Stimulated activated CD4-positive, alpha-beta T cell treated with anti-CD3 and anti-CD28 coated beads, Interleukin-15, amount 100 ng/mL, for 24 hours (primary cell): ENCODE measurements at places on chromosomes 7 and 10.
A peak's percentile ranks its signal among the peaks of the same experiment; 100 is the strongest.

DNA sequence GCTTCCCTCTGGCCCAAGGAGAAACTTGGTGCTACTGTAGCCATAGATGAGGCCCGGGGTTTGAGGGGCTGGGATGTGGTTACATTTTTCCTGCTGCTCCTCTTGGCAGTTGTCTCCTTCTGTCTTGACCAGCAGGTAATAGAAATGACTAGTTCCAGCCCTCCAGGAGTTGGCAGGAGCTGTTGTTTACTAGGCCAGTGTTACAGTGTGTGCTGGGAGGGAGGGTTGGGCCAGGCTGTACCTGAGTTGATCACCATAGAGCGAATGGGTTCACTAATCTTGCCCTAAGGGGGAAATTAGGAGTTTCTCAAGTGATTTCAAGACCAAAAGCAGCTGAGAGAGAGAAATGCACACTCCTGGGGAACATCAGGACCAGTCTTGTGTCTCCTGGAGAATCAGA, 34.9 kb downstream of the PAX2 start:
- no peak for DNase-seq

DNA sequence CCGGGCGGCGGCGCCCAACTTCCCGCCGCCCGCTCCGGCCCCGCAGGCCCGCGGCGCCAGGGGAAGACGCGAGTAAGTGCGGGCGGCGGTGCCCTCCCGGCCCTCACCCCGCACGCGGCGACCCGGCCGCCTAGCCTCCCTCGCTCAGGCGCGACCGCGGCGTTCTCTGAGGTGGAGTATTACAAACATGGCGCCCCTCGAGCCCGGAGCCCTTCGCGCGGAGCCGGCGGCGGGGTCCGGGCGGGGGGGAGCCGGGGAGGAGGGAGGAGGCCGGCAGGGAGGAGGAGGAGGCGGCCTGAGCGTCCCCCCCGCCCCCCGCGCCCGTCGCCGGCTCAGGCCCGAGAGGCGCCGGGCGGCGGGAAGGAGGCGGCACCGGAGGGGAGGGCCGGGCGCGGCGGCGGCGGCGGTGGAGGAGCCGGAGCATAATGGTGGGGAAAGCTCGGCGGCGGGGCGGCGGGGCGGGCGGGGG, at the start of gene ZMYND11:
Gene ZMYND11 (plus strand): TSS at position 324 of the 469 bp plus-strand sequence. CDS start 44,558 bp downstream, outside the sequence.
- peak; percentile 70 for DNase-seq

DNA sequence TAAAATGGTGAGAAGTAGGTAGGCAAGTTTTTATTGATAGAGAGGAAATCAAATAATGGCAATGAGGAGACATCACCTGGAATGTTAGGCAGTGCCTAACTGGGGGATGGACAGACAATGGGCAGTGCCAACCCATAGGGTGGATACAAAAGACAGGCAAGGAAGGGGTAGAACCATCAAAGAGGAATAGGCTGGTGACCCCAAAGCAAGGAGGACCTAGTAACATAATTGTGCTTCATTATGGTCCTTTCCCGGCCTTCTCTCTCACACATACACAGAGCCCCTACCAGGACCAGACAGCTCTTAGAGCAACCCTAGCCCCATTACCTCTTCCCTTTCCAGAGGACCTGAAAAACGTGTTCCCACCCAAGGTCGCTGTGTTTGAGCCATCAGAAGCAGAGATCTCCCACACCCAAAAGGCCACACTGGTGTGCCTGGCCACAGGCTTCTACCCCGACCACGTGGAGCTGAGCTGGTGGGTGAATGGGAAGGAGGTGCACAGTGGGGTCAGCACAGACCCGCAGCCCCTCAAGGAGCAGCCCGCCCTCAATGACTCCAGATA, 30.0 kb downstream of the PRSS2 start:
- DNase-seq, result no peak

- DNase-seq, result no peak
Measured at GRCh38 chr7:131095346-131095745, 232.3 kb upstream of the MKLN1 start.

DNA sequence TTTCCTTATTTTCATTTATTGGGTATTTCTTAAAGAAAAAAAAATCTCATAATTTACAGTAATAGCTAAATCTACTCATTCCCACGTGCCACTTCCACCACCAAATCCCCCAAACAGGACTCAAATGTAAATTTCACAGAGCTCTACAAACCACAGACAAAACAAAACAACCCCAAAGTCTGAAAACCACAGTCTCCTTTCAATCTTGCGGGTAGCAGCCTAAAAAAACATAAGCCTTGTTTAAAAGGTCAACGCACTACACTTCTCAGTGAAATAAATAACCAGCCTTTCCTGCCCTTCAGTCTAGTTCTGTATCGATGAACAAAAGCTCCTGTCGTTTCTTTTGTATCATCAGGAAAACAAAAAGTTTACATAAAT, 121.8 kb upstream of the AFAP1L2 start:
- DNase-seq, result peak; percentile 35

DNA sequence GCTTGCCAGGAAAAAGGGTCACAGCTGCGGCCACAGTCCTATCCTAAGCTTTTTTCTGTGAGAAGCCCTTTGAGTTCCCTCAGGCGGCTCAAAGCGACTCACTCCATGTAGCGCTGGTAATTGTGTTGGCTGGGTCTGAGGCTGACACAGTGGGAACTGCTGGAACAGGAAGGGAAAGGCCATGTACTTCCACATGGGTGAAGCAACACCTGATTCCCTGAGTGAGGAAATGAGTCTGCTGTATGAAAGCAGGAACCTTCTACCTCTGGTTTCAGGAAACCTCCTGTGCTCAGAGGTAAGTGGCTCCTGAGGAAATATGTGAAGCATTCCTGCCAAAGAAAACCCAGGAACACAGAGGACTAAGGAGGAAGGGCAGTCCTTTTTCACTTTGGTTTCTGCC, 734.6 kb upstream of the SORCS1 start:
- no peak for DNase-seq

GRCh38 chr7:17774716-17775288, 165.5 kb downstream of the SNX13 start:
- DNase-seq, result no peak

DNA sequence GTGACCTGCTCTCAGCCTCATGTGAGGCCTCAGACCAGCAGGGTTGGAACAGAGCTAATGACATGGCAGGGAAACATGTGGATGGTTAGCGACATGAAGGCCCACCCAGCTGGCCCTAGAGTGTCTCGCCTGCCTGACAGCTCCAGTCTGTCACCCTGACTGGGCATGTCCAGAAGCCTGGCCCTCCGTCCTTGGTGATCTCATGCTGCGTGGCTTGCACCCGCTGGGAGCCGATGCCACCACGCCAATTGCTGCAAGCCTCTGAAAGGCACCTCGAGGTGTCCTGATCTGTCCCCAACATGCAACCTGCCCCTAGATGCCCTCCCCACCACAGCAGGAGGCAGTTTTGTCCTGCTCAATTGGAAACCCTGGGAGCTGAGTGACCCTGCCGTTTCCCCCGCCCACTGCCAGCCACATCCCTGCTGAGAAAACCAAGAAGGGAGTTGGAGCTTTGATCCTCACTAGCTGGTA, 27.8 kb upstream of the RET start:
- no peak for DNase-seq

- peak; percentile 88 for DNase-seq
Measured at GRCh38 chr7:117119192-117119924, 166.1 kb downstream of the ST7 start.

DNA sequence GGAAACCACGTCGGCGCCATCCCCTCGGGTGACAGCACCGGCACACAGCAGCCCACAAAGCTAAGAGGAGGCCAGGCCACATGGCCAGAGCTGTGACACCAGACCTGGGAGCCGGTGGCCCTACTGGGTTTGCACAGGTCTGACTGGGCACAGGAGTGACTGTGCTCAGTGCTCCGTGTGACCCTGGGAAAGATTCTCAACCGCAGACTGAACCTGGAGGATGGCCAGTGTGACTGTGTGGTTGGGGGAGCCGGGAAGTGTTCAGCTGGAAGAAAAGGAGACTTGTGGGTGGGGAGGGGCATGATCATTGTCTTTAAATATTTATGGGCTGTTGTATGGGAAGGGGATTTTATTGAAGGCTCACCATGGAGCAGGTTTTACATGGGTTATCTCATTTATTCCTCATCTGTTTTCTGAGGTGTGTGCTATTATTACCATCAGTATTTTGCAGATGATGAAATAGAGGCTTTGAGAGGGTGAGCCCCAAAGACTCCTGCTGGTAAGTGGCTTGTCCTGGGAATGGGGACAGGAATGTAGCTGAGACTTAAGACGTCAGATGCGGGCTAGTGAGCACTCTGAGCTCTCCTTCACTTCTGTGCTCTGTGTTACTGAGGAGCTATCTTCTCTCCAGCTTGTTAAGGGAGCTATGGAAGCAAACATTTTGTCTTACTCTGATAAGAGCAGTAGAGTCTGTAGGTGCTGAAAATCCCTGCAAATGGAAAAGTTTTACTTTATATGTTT, 127.5 kb downstream of the TMEM178B start:
- DNase-seq, result no peak

GRCh38 chr10:94363251-94363565, 469 bp upstream of the NOC3L start:
- no peak for DNase-seq

DNA sequence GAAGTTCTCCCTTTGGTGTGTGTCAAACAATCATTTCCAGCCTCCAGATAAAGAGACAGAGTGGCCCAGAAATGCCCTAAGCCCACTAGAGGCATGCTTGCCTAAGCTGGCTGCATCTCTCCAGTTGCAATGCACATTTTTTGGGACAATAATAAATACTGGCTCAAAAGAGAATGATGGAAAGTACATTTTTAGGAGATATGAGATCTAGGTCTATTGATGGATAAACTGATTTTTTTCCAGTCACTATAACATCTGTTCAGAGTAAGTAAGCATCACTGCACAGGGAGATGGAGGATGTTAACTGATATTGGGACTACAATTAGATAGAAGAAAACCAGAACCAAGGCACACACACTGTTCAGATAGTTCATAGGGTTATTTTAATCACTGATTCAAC, 553.0 kb downstream of the GRM8 start:
- DNase-seq, result no peak

- no peak for DNase-seq
Measured at GRCh38 chr7:112386619-112387018, 63.6 kb upstream of the IFRD1 start.

DNA sequence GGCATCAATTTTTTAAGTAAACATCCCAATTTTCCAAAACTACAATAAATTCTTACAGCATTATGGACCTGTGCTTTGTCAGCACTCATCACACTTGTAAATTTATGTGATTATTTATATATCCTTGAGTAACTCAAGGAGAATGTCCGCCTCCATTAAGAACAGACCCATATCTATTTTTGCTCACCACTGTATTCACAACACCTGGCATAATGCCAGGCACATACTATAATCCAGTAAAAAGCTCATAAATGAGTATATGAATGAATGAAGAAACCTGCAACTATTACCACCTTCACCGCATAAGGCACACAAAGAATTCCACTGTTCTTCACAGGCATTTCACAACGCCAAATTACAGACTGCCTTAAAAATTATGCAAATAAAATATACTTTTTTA, 46.9 kb downstream of the MINDY3 start:
- DNase-seq, result no peak

DNA sequence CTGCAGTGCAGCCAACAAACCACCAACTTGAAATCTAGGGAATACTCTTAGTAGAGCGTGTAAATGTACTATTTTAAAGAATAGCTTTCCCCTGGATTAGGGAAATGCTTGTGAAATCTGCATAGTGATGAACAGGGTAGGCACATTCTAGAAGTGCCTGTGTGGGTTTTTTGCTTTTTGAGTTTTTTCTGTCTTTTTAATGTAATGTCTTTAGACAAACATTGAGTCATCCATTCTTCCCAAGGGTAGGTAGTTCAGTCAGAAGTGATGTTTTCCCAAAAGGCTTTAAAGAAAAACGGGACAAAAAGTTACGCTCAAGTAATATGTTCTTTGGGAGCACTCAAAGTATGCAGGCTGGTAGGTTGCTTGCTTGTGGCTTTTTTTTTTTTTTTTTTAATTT, 130.0 kb downstream of the AUTS2 start:
- DNase-seq, result no peak

GRCh38 chr10:3782146-3782450, 2.9 kb downstream of the KLF6 start:
- DNase-seq, result no peak

- no peak for DNase-seq
Measured at GRCh38 chr10:119640875-119641526, 10.2 kb upstream of the BAG3 start.

DNA sequence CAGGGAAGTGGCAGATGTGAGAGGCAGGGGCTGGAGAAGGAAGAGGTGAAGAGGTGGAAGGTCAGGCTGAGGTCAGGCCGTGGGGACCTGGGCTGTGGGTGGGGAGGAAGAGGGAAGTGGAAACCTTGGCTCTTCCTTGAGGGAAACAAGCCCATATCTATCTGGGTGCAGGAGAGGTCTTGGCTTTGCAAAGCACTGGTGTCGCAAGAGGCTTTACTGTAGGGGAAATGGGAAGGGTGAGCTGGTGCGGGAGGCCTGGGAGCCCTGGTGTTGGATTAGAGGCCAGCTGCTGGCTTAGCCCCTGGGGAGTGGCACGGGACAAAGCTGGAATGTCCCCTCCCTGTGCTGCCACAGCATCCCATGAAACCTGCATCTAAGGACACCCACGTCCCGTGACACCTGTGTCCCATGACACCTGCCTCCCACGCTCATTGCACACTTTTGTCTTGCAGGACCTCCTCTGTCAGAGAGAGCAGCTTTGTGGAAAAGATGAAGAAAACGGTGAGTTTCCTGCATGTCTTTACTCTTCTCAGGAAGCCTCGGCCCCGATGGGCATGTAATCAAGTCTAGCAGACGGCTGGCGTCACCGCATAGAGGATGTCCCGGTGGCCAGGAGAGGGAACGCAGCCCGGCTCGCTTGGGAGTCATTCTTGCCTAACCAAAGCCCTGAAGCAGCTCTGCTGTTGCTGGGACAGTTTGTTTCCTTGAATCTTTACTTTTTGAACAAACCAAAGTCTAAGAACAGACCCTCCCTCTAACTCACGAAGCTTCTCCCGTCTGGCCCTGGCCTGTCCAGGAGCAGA, 22.2 kb downstream of the TMEM120A start:
- no peak for DNase-seq

- no peak for DNase-seq
Measured at GRCh38 chr7:32150589-32150988, 80.4 kb upstream of the PDE1C start.

- no peak for DNase-seq
Measured at GRCh38 chr10:105925045-105925785, 1239.3 kb downstream of the SORCS1 start.

DNA sequence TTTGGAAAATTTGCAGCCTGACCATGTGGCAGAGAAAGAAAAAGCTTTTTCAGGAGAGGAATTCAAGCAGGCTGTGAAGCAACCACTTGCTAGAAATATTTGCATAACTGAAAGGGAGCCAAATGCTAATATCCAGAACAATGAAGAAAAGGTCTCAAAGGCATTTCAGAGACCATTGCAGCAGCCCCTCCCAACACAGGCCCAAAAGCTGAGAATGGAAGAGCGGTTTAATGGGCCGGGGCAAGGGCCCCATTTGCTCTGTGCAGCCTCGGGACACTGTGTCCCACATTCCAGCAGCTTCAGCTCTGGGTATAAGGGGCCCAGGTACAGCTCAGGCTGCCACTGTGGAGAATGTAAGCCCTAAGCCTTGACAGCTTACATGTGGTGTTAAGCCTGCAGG, 918.1 kb upstream of the POT1 start:
- no peak for DNase-seq

DNA sequence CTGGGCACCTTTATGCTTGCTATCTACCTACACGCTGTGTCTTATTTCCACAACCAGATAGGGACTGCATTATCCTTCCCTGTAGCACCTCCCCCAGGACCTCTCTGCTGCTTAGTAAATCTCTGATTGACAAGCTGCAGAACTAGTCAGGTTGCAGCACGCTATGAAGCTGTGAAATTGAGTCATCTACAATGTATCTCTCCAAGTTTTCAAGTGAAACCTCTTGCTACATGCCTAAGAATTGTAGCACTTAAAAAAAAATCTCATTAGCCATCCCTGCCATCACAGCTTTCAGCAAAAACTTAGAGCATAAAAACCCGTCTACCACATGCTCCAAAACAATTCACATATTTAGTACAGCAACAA, 69.7 kb upstream of the FGFR2 start:
- DNase-seq, result no peak
